ENCODE measurements at places on chromosomes 3 and 15.
A peak's percentile ranks its signal among the peaks of the same experiment; 100 is the strongest.

- DNase-seq, result peak; percentile 66
Observed at GRCh38 chr3:120568202-120568531, 28.0 kb upstream of the NDUFB4 start.

GRCh38 chr15:51760805-51761204, 9.4 kb downstream of the TMOD2 start:
- DNase-seq, result no peak

- DNase-seq, result no peak
Observed at GRCh38 chr15:90358124-90359033, 6.3 kb downstream of the ZNF774 start.

DNA sequence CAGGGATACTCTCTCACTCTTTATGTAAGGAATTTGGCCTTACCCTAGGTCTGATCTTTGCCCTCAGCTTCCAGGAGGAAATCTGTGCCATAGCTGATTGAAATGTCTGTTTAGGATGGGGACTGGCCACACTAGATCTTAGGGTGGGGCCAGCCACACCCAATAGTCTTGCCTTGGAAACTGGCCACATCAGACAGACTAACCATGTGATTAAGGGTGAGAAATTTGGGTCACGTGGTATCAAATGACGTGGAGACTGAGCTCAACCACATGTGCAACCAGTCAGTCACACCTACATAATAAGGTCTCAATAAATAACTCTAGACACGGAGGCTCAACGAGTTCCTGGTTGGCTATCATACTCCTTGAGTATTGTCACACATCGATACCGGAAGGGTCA, 113.5 kb downstream of the CNTN3 start:
- no peak for DNase-seq

GRCh38 chr3:128343287-128344051, 123.2 kb downstream of the DNAJB8 start:
- no peak for DNase-seq

DNA sequence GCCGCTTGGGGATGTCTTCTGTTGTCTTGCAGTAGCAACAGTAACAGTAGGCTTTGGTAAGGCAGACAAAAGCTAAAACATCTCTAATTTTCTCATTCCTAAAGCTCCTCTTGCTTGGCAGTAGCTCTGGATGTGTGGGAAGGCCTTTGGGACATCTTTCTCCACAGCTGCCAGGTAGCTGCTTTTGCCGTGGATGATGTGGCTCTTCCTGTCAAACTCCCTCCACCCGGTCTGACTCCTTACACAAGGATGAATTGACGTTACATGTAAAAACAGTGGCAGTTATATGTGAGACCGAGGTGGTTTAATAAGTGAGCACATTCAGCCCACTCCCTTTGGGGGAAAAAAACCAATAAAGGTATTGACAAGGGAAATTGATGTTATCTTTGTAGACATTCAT, 309.1 kb downstream of the TUSC7 start:
- DNase-seq, result no peak

DNA sequence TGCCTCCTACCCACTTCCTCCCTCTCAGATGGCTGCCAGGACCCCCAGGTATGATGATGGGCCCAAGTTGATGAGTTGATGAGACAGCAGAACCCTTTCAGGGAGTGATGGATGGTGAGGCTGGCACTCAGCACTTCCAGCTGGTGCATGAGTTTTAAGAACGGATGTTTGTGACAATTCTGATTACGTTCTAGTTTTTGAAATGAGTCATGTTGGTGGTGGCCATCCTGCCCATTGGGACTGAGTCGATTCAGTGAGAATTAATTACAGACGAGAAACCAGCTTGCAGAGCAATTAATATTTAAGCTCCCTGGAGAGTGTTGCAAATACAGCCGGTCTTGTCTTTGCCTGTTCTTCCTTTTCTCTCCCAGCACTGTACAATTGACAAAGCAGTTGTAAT, 56.9 kb upstream of the NR2C2 start:
- DNase-seq, result no peak

DNA sequence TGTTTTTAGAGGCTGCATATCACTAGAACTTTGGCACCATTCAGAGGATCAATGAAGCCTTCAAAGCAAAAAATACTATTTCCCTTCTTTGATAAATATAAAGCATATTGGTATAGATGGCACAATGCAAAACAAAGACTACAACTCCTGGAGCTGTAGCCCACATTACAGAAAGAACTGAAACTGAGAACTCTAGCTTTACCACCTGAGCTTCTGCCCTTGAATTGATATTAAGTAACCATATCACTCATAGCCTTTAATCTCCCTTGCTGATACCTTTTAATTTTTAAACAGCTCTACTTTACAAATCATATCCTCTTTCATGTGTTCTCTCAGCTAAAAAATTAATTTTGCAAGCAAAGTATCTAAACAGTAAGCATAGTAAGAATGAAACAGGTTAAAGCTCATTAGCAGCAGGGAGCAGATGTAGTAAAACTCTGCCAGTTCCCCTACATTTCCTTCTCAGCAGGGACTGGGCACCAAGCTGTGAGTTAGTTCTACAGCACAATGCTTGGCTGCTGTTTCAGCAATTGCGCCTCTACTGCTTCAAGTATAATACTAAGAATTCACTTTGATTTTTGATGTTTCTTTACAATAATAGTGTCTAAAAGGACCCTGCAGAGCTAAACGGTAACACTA, 97.9 kb upstream of the NANOGP8 start:
- DNase-seq, result peak; percentile 90

- peak; percentile 81 for DNase-seq
Observed at GRCh38 chr3:197298945-197299854, 788 bp upstream of the DLG1 start.

- DNase-seq, result peak; percentile 47
Observed at GRCh38 chr15:26323566-26323965, 449.3 kb downstream of the GABRB3 start.

GRCh38 chr15:27855137-27855536, 244.0 kb downstream of the OCA2 start:
- DNase-seq, result no peak

DNA sequence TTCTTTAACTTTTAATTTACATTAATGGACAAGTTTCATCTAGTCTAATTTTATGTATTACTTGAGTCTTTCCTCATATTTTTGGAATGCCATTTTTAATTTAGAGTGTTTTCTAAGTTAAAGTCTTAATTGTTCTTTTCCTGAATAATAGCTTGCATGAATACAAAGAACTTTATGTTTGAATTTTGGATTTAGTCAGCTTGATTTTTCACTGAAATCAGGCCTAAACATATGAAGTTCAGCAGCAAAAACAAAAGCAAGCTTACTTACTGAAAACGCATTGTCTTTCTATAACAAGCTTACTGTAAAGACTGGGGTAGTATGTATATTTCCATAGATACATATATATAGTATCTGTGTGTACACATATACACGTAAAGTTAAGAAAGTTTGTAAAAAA, 126.0 kb downstream of the ZBTB20 start:
- DNase-seq, result no peak

- no peak for DNase-seq
Observed at GRCh38 chr3:170766253-170766652, 103.7 kb downstream of the RPL22L1 start.

DNA sequence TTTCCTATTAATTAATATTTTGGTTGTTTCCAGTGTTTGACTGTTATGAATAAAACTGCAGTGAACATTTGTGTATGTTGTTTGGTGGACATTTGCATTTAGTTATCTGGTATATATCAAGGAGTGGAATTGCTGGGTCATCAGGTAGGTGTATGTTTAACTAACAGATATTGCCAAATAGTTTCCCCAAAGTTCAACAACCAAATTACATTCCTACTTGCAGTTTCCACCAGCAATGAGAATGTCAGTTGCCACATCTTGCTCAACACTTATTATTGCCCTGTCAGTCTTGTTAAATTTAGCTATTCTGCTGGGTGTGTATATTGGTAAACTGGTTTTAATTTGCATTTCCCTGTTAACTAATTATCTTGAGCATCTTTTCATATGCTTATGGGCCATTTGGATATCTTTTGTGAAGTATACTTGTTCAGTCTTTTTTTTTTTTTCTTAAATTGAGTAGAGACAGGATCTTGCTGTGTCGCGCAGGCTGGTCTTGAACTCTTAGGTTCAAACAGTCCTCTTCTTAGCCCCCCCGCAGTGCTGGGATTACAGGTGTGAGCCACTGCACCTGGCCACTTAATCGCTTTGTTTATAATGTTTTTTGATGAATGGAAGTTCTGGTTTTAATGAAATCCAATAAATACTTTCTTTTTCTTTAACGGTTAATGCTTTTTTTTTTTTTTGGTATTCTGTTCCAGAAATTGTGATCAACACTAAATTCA, 7.9 kb downstream of the FEM1B start:
- DNase-seq, result peak; percentile 56

DNA sequence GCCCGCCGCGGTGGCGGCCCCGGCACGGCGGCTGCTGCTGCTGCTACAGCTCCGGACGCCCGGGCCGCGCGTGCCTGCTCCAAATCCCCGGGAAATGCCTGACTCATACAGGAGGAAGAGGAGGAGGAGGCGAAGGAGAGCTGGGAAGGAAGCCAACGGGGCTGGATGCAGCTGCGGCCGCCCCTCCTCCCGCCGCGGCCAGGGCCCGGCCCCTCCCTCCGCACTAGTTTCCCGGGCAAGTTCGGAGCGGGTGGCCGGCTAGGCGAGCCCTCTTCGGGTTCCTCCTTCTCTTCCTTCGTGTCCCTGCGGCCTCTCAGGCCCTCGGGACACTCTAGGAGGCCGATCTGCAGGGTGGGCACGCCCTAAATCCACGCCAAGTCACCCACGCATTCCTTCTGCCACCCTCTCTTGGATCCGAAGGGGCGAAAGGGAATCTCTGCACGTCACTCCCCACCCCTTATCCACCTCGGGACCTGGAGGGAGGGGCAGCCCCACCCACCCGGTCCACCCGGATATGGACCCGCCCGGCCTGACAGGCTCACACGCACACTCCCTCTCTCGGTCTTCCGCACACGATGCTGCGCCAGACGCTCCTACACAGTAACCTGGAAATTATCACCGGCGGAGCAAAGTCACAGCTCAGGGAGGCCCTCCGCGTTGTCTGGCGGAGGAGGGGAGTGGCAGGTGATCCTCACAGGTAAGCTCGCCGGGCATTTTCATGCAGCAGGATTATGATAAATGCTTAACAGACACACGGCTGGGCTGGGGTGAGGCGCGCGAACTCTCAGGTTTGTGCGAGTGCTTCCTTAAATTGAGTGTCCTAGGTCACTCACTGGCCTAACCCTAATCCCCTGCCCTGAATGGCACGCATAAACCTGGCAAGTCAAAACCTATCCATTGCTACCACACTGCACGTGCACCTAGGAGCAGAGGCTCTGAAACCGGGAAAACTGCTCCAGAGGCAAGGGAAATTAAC, at the start of the genes OSBPL10 and ZNF860:
TSS of gene OSBPL10 (minus strand) at position 57 of the 976 bp plus-strand sequence. CDS start 83 bp downstream, outside the sequence.
TSS of gene ZNF860 (plus strand) at position 545 of the 976 bp plus-strand sequence. CDS start 7,330 bp downstream, outside the sequence.
- peak; percentile 83 for DNase-seq

- DNase-seq, result peak; percentile 83
Observed at GRCh38 chr3:52153389-52154096, 680 bp downstream of the POC1A start.
